Activated CD4-positive, alpha-beta T cell treated with anti-CD3 and anti-CD28 coated beads, Interleukin-2, amount 50 U/mL, for 24 hours (primary cell): ENCODE measurements at places on chromosomes 1 and 21.
A peak's percentile ranks its signal among the peaks of the same experiment; 100 is the strongest.

- DNase-seq, result no peak
Measured at GRCh38 chr1:62977366-62977765, 193.4 kb downstream of the ATG4C start.

- peak; percentile 95 for DNase-seq
Measured at GRCh38 chr1:35882945-35883634, at the start of gene AGO1. Gene AGO1, plus strand, starts transcription at chr1:35883209. Its CDS starts 213 bp downstream, at chr1:35883422.

DNA sequence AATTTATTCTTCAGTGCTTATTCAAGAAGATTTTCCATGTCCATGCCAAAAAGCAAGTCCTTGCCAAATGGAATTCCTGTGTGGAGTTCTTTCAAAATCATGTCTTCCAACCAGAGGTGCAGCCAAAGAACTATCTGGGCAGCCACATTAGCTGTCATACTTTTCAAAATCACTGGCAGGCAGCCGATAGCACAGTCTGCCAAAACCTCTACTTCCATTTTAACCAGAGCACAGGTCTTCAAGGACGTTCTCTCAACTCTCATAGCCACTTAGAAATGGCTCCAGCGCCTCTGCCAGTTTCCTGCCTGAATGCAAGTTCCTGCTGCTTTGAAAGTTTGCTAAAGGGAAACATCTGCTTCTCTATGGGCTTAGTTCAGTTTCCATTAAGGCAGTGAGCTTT, 975.7 kb upstream of the ADGRL4 start:
- DNase-seq, result no peak

DNA sequence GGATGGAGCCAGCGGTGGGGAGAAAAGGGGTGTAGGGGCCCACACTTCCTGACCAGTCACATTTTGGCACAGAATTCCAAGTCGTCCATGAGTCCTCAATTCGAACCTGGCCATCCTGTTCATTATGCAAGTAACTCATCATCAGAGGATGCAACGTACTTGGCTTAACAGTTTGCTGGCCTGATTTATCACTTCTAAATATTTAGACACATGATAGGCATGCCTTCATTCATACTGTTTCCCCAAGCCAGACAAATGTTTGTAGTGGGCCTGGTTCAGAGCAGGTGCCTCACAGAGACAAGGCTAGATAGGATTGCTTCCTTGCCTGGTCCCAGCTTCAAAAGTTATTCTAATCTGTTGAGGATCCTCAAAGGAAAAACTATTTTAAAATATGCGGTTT, 66.7 kb downstream of the WLS start:
- no peak for DNase-seq

DNA sequence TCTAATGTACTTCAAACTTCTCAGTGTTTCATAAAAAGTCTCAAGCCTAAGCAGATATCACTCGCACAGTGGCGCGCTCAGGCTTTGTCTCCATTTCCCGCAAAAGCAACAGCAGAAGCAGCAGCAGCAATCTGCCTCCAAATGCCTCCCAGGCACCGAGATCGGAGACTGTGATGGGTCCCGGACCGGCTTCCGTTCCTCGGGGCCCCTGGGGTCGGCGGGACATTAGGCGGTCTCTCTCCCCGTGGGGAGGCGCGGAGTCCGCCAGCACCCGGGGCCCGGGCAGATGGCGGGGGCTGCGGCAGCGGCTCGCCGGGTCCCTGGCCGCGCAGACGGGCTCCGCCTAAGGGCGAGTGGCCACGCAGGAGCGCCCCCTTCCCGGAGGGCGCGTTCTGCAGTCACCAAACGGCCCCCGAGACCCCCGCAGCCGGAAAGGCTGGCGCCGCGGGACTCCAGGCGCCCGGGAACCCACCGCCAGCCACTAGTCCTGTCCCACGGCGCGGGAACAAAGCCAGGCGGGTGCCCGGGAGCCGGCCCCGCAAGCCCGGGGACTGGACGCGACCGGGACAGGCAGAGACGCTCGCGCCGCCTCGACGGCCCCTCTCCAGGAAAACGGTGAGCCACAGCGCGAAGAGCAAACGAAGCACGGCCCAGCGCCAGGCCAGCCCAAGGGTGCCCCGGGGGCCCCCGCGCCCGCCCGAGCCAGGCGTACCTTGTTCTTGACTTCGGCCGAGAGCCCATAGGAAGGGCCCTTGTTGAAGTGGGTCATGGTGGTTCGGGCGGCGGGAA, 590 bp downstream of the CNN3 start:
- no peak for DNase-seq

- DNase-seq, result no peak
Measured at GRCh38 chr1:219171192-219171935, 2.3 kb upstream of the LYPLAL1 start.

GRCh38 chr21:14917762-14918161, 147.0 kb downstream of the NRIP1 start:
- no peak for DNase-seq

GRCh38 chr1:9004700-9005394, 21.4 kb downstream of the SLC2A7 start:
- peak; percentile 78 for DNase-seq

- no peak for DNase-seq
Measured at GRCh38 chr1:166907763-166908162, 31.7 kb upstream of the TADA1 start.

DNA sequence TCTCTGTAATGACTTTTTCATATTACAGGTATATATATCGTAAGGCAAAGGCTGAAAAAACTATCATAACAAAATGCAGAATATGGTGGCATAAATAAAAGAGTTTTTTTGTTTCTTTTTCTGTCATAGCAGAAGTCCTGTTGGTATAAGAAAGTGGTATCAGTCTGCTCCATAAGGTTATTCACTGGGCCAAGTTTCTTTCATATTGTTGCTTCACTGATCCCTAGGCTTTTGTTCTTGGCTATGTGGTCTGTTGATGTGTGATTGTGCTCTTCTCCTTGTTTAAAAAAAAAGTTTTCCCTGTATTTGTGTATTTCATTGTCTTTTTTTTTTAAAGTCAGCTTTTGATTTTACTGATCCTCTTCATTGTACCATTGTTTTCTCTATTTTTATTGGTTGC, 26.0 kb downstream of the PTBP2 start:
- no peak for DNase-seq

GRCh38 chr1:116808200-116808847, 54.1 kb downstream of the CD2 start:
- no peak for DNase-seq

GRCh38 chr21:45363921-45364467, 41.0 kb upstream of the COL18A1 start:
- peak; percentile 29 for DNase-seq

- no peak for DNase-seq
Measured at GRCh38 chr1:199172171-199173124, 533.6 kb downstream of the PTPRC start.

DNA sequence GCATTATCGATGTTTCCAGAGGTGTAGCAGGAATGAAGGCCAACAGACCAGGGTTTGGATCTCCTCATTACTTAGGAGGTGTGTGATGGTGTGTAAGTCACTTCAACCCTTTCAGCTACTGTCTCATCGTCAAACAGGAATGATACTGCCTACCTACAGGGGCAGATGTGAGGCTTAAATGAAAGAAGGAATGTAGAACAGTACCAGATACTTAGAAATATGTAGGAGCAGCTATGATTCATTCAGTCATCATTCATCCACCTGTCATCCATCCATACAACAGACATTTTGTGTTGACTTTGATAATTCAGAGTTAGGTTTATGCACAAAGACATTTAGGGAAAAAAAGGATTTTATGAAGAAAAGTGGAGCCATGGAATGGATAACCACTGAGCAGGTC, 486.9 kb upstream of the DAB1 start:
- DNase-seq, result no peak

DNA sequence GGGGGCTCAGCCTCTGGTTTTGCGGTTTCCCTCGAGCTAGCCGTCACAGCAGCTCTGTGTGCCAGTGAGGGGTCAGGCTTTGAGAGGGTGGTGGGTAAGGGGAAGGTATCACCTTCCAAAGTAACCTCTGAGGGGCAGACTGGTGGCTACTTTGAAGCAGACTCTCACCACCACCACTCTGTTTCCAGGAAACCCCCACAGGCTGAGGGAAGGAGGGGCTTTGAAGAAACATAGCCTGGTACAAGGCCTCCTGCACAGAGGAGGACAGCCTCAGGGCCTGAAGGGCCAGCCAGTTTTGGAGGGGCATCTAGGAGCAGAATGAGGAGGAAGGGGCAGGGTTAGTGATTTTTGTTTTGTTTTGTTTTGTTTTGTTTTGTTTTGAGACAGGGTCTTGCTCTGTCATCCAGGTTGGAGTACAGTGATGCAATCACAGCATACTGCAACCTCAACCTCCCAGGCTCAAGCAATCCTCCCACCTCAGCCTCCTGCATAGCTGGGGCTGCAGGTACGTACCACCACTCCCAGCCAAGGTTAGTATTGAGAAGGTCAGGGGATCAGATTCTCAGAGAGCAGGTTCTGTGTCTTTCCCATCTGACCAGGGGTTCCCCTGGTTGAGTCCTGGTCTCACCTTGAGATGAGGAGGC, 17.2 kb upstream of the ZNF683 start:
- no peak for DNase-seq

- no peak for DNase-seq
Measured at GRCh38 chr1:238892612-238893011, 493.8 kb upstream of the CHRM3 start.

DNA sequence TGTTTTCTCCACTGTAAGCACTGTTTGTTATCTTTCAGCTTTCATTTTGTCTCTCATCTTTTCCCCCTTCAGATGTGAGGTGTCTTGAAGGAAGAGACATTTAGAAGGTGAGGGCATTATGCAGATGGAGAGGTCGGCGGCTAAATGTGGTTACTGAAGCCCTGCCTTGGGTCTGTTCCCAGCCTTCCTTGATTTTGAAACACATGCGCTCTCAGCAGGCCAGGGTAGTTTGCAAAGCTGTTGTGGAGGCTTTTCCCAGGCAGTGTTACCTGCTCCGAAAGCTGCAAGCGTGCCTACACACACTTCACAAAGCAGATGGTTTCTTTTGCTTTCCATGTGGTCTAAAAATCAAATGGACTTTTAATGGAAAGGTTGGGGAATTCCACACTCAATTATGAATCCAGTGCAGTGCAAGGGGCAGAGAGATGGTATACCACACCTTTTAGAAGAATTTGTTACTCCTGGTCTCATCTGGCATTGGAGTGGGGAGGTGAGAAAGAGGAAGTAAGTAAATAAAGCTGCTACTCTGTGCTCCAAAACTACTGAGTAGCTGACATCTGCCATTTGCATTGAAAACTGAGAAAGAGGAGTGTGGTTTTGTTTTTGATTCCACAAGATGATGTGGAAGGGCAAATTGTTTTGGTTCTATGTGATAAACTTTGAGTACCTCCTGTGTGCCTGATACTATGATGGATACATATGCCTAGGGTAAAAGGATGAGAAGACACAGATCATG, 91.9 kb downstream of the NFIA start:
- DNase-seq, result no peak

DNA sequence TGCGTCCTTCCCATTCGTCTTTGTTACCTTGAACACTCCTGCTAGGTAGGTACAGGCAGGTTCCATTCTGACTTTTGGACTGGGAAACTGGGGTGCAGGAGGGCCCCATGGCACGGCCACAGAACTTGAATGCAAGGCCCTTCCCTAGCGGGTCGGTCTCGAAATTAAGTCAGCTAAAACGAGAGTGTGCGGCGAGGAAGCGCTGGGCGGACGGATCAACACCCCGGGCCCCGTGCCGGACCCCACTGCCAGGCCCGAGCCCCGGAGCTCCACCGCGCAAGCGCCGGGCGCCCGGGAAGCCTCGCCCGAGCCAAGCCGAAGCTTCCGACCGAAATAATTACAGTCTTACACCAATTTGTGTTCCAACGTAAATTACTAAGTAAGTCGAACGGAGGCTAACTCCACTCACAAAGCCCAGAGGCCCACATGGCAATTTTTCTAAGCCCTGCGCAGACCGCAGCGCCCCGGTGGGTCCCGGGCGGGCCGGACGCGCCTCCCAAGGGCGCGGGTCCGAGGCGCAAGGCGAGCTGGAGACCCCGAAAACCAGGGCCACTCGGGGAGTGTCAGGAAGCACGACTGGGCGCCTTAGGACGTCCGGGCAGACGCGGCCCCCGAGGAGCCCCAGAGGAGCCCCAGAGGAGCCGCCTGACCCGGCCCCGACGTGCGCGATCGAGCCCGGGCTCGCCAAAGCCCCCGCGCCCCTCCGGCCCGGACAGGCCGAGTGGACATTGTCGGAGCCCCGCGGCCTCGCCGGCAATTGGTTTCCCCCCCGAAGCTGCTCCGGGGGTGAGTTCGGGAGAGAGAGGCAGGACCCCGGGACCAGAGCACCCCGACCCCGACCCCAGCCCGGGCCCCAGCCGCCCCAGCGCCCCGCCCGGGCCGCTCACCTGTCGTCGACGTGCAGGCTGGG, 624 bp downstream of the RIPK4 start:
- no peak for DNase-seq

DNA sequence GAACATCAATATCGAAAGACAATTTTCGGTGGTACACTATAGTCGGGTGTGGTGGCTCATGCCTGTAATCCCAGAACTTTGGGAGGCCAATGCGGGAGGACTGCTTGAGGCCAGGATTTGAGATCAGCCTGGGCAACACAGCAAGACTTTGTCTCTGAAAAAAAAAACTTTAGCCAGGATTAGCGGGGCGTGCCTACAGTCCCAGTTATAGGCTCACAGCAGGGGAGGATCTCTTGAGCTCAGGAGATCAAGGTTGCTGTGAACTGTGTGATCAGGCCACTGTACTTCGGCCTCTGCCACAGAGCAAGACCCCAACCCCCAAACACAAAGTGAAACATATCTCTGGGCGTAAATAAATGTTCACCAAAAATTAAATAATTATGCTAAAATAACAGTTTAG, 1.6 kb downstream of the TADA1 start:
- DNase-seq, result no peak

DNA sequence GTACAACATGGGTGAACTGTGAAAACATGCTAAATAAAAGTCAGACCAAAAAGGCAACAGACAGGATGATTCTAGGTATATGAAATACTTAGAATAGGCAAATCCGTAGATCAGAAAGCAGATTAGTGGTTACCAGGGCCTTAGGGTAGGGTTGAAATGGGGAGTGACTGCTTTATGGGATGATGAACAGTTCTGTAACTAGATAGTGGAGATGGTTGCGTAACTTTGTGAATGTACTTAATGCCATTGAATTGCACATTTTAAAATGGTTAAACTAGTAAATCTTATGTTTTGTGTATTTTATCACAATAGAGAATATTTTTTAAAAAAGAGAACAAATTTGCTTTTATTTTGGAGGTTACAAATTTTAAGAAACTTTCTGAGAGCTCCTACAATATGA, 17.4 kb downstream of the ZNF326 start:
- DNase-seq, result no peak

GRCh38 chr21:29299046-29299915, 559 bp downstream of the BACH1 start:
- peak; percentile 54 for DNase-seq

- no peak for DNase-seq
Measured at GRCh38 chr1:20578721-20579395, 10.0 kb upstream of the CDA start.

GRCh38 chr1:13513063-13513894, 524 bp downstream of the LRRC38 start:
- DNase-seq, result no peak

GRCh38 chr1:205680073-205680851, at the start of gene SLC45A3:
Gene SLC45A3, minus strand, starts transcription at chr1:205680509. Its CDS starts 15,853 bp downstream, at chr1:205664656.
- no peak for DNase-seq

- no peak for DNase-seq
Measured at GRCh38 chr1:105872817-105873216, 1183.7 kb upstream of the PRMT6 start.

- no peak for DNase-seq
Measured at GRCh38 chr1:219712506-219712905, 99.6 kb upstream of the ZC3H11B start.
